NCI-H446 (cell line): ENCODE measurements at places on chromosomes 5 and 9.

GRCh38 chr5:178115136-178115813 lies 1.9 kb downstream of the N4BP3 start:
- DNase-seq, result no peak

DNA sequence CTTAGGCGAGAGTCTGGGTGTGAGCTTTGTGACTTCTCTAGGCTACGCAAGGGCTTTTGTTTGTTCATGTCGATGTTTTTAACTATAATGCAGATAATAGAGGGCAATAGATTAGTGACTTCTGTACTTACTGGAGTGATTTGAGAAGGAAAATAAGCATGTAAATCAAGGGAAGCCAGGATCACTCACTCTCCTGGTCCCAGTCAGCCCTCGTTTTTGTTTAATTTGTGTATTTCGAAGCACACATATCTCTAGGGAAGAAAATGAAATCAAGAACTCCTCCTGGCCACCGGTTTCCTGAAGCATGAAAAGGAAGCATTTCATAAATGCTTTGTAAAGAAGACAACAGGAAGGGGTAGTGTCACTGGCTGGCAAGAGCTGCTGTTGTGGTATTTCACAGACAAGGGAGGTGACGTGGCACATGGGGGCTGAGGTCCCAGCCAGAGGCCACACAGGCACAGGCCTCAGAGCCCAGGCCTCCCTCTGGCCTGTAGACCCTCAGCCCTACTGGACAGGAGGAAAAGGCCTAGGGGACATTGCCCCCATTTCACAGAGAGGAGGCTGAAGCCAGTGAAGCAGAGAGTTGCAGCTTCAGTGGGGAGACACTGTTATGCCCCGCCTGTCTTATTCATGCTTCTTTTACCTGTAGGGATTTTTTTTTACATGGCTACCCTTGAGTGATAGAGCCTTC lies 34.1 kb downstream of the IRF1 start:
- DNase-seq, result no peak

- no peak for DNase-seq
Observed at GRCh38 chr9:111799506-111799905, 4.8 kb upstream of the SHOC1 start.

- no peak for DNase-seq
Observed at GRCh38 chr5:137071931-137072330, 427.2 kb downstream of the SPOCK1 start.

- no peak for DNase-seq
Observed at GRCh38 chr5:174807471-174807870, 83.1 kb downstream of the MSX2 start.

- DNase-seq, result no peak
Observed at GRCh38 chr9:133986774-133987445, 5.2 kb downstream of the VAV2 start.

DNA sequence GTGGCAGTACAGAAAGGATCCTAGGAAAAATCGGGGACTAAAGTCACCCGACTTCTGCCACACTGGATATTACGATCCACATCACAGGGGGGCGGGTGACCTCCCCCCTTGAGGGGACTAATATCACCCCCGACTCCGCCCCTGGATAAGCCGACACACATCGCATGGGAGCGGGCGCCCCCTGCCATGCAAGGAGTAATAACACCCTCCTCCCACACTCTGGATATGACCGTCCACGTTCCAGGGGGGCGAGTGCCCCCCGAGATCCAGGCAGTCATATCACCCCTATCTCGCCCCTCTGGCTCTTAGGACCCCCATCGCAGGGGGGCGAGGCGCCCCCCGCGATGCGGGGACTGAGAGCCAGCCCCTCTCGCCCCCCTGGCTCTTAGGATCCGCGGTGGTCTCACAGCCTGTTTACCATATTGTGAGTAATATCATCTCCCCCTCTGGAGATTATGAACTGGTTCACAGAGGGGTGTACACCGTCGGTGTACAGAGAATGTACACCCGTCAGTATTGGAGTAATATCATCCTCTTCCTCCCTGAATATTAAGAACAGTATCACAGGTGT lies 423.0 kb downstream of the DIRAS2 start:
- no peak for DNase-seq

DNA sequence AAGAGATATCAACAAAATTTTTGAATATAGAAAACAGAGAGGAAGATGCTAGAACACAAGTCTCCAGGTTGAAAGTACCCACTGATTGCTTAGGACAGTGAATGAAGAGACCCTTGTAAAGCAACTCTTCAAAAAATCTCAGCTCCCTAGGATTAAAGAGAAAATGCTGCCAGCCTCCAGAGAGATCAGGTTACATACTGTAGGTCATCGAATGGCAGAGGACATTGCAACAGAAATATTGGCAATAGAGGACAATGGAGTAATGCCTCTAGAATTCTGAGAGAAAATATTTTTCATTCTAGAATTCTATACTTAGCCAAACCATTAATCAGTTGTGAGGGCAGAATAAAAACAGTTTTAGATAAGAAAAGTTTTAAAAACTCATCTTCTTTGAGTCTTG lies 43.1 kb upstream of the ELL2 start:
- no peak for DNase-seq

GRCh38 chr5:5617024-5617423 lies 194.5 kb downstream of the ICE1 start:
- no peak for DNase-seq

DNA sequence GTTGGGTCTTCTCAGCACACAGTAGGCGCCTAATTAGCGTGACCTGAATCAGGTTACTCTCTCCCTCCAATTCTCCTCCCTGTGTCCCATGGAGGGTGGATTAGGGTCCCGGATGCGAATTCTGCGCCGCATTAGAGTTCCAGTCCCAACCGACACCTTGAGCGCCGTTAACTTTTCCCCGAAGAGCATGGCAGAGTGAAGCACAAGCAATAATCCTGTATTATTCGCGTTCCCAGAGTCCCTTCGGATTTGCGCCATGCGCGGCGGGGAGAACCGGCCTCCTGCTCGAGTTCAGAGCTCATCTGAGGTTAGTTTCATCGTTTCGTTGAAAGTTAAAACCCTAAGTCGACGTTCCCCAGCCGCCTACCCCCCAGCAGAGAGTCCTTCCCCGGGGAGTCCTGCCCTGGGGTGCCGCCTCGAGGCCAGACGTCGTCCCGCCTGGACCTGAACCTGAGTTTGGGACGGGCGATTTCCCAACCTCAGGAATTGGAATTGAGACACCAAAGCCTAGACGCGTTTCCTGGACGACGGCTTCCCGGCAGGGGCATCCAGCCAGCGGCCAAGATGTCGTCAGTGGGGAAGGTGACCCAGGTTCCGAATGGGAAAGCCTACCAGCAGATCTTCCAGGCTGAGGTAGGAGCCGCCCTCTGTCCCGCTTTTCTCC lies at the start of gene CCDC180:
Gene CCDC180, plus strand, starts transcription at position 160 of the 664 bp plus-strand sequence. Its CDS starts 405 bp downstream, at position 565.
- DNase-seq, result no peak

DNA sequence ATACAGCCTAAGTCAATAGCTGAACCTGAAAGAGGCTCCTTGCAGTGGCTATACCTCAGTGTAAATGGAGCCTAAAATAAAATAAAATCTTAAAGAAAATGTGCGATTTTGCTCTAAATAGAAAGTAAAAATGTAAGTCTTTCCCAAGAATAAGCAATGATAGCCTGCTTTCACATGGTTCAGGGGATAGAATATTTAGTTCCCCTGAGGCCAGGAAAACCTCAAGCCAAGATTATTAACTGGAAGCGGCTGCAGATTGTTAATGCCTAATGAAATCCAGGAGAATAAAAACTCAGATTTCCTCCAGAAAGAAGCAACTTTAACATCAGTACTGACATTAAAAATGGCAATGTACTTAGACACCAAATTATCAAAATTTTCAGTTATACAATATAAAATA lies 463.7 kb downstream of the CYLC2 start:
- no peak for DNase-seq

DNA sequence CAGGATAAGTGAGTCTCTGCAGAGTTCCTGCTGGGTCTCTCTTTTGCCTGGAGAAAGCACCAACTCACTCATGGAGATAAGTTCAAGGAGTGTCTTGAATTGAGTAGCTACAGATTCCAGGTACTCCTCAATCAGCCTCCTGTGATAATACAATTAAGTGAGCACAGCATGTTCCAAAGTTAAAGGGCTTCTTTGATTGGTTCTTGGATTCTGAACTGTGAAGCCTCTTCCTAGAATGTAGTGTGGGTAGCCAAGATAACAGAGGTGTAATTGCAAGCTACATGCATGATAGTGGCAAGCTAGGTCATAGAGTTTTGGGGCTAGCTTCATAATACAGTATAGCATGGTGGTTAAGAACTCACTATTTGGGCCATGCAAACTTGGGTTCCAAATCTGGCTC lies 23.2 kb upstream of the CARNMT1 start:
- no peak for DNase-seq

DNA sequence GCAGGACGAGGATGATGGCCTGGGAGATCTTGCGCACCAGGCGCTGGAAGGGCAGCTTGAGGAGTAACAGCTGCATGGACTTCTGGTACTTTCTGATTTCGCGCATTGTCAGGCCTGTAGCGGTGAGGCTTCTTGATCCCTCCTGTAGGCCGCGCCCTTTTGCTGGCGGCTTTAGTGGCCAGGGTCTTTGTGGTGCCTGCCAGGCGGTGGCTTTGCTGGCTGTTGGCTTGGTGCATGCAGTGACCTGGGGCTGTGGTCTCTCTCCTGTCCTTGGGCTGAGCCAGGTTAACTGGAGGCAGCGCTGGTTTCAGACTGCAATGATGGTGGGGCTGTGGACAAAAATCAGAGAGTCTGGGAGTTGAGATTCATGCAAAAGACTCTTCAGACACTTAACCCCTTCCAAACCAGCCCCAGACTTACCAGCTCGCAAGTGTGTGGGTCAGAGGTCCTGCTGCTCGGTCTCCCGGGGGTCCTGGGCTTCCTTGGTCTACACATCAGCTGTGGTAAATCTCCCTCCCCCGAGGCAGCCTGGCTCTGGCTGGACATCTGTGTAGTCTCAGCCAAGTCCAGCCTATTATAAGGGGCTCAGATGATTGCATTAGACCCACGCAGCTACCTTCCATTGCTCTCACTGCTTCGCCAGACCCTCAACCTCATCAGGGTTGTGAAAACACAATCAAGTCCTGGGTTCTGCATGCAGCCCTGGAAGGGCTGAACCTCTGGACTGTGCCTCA lies 4.8 kb downstream of the TAF11L12 start:
- no peak for DNase-seq

DNA sequence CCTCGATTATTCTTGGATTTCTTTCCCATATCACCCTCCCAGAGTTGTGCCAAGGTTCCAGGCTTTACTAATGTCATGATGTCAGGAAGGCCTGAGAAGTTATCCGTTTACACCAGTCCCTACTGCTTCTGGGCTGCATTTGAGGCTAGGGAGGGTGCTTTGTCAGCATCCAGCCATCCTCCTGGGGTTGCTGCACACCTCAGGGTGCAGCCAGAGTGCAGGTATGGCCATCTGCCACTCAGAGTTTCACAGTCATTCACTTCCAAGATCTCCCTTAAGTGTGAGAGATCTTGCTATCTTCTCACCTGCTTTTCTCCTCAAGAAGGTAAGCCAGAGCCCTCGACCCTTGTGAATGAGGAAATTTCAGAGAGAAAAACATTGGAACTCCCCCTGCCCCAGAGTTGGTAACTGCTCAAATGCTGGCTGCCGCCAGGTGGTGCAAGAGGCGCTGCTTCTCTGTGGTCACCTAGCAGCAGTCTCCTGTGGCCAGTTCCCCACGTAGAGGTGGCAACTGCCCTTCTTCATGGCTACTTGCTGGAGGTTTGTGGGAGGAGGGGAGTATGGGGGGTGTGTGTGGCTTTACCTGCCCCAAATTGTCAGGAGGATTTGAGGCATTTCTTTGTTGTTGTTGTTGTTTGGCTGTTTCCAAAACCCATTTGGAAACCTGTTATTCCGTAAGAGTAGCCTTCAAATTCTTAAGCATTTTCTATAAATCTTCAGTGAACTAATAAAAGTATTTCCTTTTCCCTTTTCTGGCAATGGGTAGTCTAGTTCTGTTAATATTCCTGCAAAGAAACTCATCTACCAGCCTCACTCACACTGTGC lies 259.6 kb upstream of the DMRT1 start:
- no peak for DNase-seq

DNA sequence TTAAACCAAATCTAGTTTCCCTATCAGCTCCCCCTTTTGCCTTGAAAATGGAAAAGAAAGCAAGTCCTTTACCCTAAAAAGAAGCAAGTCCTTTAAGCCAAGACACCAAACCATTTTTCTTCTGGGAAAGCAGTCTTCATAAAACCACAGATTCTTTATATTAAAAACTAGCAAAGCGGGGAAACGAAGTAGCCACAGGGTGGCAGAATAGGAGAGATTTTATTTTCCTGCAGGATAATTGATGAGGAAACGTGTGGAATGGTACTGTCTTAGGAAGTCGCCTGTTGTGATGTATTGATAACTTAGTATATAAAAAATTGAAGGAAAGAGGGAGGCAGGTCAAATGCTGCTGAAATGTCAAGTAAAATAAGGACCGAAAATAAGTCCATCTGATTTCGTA lies 41.1 kb downstream of the ZNF883 start:
- no peak for DNase-seq

DNA sequence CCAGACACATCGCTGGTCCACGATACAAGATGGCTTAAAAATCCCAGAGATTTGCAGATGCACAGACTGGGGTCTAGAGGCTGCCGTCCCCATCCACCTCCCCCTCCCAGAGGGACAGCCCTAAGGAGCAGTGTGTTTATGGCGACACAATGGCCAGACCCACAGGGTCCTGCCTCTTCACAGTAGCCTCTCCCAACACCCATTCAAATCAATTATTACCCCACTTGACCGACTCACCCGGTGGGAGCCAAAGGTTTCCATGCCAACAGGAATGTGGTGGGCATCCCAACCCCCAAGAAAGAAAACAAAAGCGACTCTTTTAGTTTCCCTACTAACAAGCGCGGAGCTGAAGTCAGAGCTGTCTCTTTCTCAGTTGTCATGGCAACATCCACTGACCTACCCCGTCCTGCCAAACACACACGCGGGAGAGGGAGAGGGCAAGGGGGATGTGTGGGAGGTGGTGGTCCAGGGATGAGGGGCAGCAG lies 209.0 kb downstream of the TTLL11 start:
- DNase-seq, result no peak

DNA sequence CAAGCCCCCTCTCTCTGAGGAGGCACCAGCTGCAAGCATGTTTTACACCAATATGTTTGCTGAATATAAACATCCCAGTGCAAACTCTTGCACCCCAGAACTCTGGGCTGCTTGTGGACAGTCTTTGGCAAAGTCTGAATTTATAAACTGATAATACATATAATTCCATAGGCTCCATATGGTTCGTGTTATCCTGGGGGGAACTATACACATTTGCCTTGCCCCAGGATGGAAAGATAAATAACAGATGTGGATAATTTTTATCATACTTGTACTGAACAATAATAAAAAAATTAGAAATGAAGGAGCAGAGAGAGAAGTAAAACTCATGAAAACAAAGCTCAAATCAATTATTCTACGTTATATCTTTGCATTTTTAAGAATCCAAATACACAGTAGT lies 50.6 kb upstream of the GAS1 start:
- DNase-seq, result no peak

DNA sequence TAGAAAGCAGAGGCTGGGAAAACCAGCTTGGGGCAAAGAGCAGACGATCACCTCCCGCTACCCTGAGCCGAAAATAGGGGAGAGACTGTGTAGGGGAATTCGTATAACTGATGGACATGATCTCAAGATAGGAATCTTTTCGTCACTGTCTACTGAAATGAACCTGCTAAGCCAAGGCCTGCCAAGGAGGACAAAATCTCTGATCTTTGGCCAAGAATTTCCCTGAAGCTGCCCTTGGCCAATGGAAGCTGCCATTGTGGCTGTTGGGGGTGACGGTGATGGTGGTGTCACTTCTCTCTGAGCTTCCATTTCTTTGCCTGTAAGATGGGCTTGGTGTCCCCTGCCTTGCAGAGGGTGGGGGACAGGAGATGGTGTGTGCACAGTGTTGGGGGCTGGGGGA lies 3.3 kb upstream of the PTGES start:
- no peak for DNase-seq

GRCh38 chr9:135604437-135605237 lies 34.7 kb downstream of the GLT6D1 start:
- DNase-seq, result no peak

GRCh38 chr5:31783086-31783645 lies 144.2 kb downstream of the PDZD2 start:
- DNase-seq, result no peak
